Omental fat pad (tissue), 4 donors: ENCODE measurements at places on chromosomes 3 and 15.

GRCh38 chr3:58471025-58471887, 20.6 kb upstream of the KCTD6 start:
- no peak for DNase-seq

DNA sequence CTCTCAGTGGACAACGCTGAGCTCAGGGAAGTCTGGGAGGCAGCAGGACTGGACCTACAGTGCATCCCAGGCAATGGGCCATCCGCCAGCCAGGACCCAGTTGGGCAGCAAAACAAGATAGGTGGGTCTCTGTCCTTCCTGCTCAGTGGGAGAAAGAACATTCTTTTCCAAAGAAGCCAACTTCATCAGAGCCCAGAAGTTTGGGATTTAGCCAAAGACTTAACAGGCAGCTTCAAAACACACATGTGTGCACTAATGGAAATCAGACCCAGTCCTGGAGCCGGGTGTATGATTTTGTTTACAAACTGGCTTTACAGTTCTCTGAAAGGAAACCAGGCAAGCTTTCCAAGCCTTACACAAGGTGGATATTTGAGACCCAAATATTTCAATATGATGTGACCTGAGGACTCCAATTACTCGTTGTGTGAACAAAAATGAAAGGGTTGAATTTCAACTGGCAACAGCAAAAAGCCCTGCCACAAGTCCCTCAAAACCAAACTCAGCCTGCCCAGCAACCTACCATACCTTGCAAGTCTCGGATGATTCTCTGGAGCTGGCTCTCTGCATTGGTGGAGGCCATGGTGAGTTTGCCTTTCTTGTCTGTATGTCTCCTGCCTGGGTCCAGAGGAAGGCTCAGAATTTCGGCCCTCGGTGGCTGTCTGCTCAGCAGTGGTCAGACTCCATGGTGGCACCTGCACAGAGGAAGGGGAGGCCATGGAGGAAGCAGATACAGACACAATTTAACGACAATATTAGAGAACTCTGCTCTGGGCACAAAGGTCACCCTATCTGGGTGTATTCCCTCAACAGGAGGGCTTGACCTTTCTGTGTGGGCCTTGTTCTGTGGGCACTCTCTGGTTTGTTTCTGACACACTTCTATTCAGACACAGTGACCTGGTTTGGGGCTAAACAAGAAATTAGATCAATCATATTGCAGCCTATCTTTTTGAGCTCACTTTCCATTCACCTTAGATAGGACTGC, 11.0 kb downstream of the FYCO1 start:
- no peak for DNase-seq

DNA sequence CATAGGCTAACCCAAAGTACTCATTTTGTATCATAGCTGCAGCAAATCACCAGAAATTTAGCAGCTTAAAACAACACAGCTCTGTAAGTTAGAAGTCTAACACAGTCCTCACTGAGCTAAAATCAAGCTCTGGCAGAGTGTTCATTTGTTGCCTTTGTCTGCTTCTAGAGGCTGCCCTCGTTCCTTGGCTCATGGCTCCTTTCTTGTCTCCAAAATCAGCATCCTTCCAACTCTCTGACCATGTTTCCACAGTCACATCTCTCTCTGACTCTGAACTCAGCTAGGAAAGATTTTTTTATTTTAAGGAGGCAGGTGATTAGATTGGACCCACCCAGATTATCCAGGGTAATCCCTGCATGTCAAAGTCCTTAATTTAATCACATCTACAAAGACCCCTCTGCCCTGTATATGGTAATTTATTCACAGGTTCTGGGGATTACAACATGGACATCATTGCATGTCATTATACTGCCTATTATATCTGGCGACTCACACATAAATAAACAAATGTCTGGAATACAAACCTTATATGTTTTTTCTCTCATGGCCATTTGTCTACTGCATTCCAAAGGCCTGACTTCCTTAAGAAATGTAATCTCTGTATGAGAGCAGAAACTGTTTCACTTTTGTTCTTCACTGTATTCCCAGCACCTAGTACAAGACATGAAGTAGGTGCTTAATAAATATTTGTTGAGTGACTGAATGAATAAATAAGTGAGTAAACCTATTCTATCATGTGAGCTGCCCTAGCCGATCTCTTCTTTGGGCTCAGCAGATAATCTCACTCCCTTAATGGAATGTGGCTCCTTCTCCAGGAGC, 15.1 kb upstream of the UACA start:
- no peak for DNase-seq

- no peak for DNase-seq
These were observed 110.6 kb downstream of the CHL1 start for GRCh38 chr3:307182-307581.

DNA sequence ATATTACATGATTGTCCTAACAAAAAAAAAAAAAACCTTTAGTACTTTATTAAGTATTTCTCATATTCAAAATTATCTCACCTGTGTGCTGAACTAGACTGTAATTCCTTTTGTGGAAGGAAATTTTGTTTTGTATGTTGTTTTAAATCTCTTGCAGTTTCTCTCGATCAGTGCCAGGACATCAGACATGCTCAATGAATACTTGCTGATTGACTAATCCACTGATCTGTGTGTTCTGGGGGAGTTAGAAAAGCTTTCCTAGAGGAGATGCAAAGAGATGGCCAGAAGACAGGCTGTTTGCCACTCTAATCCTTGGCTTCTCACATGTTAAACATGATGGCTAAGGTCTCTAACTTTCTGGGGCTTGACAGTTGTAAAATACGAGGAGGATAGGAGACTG, 233.3 kb upstream of the NR2E3 start:
- no peak for DNase-seq

GRCh38 chr3:101646726-101647125, 30.2 kb downstream of the ZBTB11 start:
- no peak for DNase-seq

DNA sequence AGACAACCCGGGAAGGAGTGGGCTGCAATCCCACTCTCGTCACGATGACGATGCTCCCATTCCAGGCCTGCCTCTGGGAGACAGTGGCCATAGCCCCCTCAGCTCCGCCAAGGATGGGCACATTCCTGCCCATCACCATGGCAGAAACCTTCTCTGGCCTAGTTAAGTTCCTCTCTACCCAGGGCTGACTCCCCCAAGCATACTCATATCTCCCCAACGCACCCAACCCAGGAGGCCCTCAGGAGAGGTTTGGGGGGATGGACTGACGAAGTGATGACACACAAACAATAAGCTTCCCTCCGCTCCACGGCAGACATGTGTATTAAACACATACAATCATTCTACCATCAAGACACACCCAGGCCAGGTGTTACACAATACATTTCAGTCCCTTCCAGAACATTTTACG, 60.1 kb downstream of the VGLL4 start:
- DNase-seq: no peak
